ENCODE measurements at places on chromosomes 7 and 10.

- DNase-seq, result no peak
Observed at GRCh38 chr10:57460540-57460939, 807.2 kb downstream of the IPMK start.

GRCh38 chr10:62186999-62187675 is 81.5 kb downstream of the RTKN2 start:
- no peak for DNase-seq

GRCh38 chr10:3067118-3067858 is at the start of gene PFKP:
TSS of gene PFKP (plus strand) at chr10:3067548. CDS start at chr10:3067596, 48 bp downstream.
- DNase-seq, result no peak

DNA sequence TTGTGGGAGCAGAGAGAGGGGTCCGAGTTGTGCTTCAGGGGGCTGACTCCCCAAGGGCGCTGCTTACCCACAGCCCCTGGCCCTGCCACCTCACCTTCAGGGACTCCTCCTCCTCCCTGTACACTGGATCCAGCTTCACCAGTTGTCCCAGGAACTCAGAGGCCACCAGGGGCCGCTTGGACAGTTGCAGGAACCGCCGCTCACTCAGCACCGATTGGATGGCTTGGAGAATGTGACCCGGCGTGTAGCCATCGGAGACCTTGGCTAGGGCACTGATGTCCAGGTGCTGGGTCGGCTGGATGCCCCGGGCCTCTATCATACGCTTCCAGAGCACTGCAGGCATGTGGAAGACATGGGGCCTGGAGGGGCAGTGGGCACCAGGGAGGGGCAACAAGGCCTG is 4.5 kb upstream of the ASB10 start:
- DNase-seq, result no peak

- no peak for DNase-seq
Observed at GRCh38 chr10:86213148-86213547, 153.4 kb downstream of the GRID1 start.

GRCh38 chr7:38016567-38016966 is 96.1 kb downstream of the EPDR1 start:
- DNase-seq, result no peak
